ENCODE measurements at places on chromosomes 12 and 14.

GRCh38 chr12:28776220-28776619 is 372.9 kb upstream of the FAR2 start:
- no peak overlapping the region for H3K27ac ChIP-seq
- no peaks in the 10 kb centered on the region for H3K4me1 ChIP-seq
- no peaks in the 10 kb centered on the region for H3K27me3 ChIP-seq
- DNase-seq = no peak
- H3K4me3 ChIP-seq = no peak overlapping the region

DNA sequence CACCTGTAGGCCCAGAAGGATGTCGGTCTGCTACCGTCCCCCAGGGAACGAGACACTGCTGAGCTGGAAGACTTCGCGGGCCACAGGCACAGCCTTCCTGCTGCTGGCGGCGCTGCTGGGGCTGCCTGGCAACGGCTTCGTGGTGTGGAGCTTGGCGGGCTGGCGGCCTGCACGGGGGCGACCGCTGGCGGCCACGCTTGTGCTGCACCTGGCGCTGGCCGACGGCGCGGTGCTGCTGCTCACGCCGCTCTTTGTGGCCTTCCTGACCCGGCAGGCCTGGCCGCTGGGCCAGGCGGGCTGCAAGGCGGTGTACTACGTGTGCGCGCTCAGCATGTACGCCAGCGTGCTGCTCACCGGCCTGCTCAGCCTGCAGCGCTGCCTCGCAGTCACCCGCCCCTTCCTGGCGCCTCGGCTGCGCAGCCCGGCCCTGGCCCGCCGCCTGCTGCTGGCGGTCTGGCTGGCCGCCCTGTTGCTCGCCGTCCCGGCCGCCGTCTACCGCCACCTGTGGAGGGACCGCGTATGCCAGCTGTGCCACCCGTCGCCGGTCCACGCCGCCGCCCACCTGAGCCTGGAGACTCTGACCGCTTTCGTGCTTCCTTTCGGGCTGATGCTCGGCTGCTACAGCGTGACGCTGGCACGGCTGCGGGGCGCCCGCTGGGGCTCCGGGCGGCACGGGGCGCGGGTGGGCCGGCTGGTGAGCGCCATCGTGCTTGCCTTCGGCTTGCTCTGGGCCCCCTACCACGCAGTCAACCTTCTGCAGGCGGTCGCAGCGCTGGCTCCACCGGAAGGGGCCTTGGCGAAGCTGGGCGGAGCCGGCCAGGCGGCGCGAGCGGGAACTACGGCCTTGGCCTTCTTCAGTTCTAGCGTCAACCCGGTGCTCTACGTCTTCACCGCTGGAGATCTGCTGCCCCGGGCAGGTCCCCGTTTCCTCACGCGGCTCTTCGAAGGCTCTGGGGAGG is at the start of gene LTB4R:
LTB4R (plus strand) TSS at position 857 of the 959 bp plus-strand sequence. CDS start 4,150 bp downstream, outside the sequence.
- H3K27me3 ChIP-seq = no peaks in the 10 kb centered on the region
- DNase-seq = peak; percentile 73
- H3K27ac ChIP-seq = peak within 1 kb of the TSS; percentile 87
- H3K4me3 ChIP-seq = peak within 1 kb of the TSS; percentile 80

- peak; percentile 44 for DNase-seq
- H3K4me3 ChIP-seq = peak within 1 kb of the TSS; percentile 21
- H3K4me1 ChIP-seq = peaks cover 11% of the 10 kb centered on the region
- no peak within 1 kb of the TSS for H3K27ac ChIP-seq
- H3K36me3 ChIP-seq = no peaks in the 10 kb centered on the region
- H3K27me3 ChIP-seq = no peaks in the 10 kb centered on the region
These were observed at the start of gene ZFHX2 for GRCh38 chr14:23551266-23552028. Gene ZFHX2 (minus strand): TSS chr14:23551765. CDS start chr14:23535325, 16,440 bp downstream.

DNA sequence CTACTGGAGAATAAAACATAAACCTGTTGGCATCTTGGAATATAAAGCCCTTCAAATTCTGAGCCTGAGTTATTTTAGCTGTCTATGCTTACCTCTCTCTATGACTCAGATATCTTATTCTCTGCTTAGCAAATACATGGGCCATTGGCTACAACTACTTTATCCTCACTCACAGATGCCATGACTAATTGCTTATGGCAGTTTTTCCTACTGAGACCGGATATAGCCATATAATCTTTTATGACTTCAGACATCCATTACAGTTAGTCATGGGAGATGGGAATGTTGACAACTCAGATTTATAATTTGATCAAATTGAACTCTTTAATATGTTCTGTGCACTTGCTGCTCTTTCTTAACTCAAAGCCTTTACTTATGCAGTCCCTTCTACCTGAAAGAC is 502.4 kb upstream of the ATP2B1 start:
- H3K4me3 ChIP-seq = no peak overlapping the region
- peaks cover 7% of the 10 kb centered on the region for H3K36me3 ChIP-seq
- no peak for DNase-seq
- H3K27me3 ChIP-seq = no peaks in the 10 kb centered on the region

GRCh38 chr14:106843951-106844483 is 1317.6 kb downstream of the TMEM121 start:
- peak overlapping the region; percentile 94 for H3K27ac ChIP-seq
- no peak for DNase-seq
- H3K36me3 ChIP-seq = peaks cover 2% of the 10 kb centered on the region
- no peaks in the 10 kb centered on the region for H3K27me3 ChIP-seq
- H3K4me1 ChIP-seq = peaks cover 45% of the 10 kb centered on the region
- H3K4me3 ChIP-seq = peak overlapping the region; percentile 98

GRCh38 chr12:51362747-51363342 is 16.4 kb upstream of the CELA1 start:
- no peak for DNase-seq
- peaks cover 19% of the 10 kb centered on the region for H3K4me1 ChIP-seq
- H3K4me3 ChIP-seq = no peak overlapping the region
- H3K36me3 ChIP-seq = peaks cover 11% of the 10 kb centered on the region
- no peaks in the 10 kb centered on the region for H3K27me3 ChIP-seq

DNA sequence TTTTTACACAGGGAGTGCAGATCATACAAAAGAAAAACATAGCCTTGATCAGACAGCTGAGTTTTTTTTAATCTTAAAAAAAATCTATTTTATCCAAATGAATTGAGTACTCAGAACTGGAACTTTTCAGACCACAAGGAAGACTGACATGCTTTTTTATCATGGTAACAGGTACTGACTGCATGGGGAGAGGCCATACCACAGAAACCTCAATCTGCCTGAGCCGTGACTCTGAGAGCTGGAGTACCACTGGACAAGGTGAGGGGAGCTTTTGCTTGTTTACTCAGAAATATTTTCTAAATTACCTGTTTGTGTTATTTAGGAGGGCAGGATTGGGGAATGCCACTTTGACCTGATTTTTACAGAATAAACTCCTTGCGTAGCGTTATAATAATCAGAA is 143.9 kb downstream of the ALX1 start:
- no peaks in the 10 kb centered on the region for H3K36me3 ChIP-seq
- H3K4me3 ChIP-seq = no peak overlapping the region
- no peaks in the 10 kb centered on the region for H3K27me3 ChIP-seq
- no peak for DNase-seq

- H3K4me1 ChIP-seq = no peaks in the 10 kb centered on the region
- no peak for DNase-seq
- no peaks in the 10 kb centered on the region for H3K36me3 ChIP-seq
- no peak overlapping the region for H3K27ac ChIP-seq
- H3K4me3 ChIP-seq = no peak overlapping the region
- H3K27me3 ChIP-seq = no peaks in the 10 kb centered on the region
These were observed 868.6 kb downstream of the LRFN5 start for GRCh38 chr14:42475289-42475688.

Measured in memory B cell (primary cell).